EL (cell line): ENCODE measurements at places on chromosomes 7 and 10.
A peak's percentile ranks its signal among the peaks of the same experiment; 100 is the strongest.

- DNase-seq = no peak
Measured at GRCh38 chr10:131196176-131196885, 115.2 kb downstream of the TCERG1L start.

GRCh38 chr7:134710854-134711624, 64.4 kb downstream of the BPGM start:
- peak; percentile 39 for DNase-seq

GRCh38 chr7:99407872-99408378, 472 bp downstream of the PDAP1 start:
- DNase-seq = peak; percentile 81

- no peak for DNase-seq
Measured at GRCh38 chr10:11106621-11107374, 89.1 kb downstream of the CELF2 start.
